ENCODE measurements at places on chromosomes 12 and 14.

DNA sequence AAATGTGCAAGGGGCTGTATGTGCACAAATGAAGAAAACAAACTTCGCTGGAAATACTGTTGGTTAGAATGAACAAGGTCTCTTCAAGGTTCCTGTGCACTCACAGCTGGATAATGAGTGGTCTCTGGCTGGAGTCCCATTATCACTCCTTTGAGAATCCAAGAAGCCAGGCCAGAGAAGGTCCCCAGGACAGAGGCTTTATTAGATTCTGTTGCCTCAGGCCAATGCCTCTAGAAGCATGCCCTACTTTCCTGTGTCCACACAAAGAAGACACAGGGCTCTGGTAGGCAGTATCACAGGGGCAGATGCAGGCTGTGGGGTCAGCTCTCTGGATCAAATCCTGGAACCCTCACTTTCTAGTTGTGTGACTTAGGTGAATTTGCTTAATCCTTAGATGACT lies 384.7 kb downstream of the GRIN2B start:
- no peak for DNase-seq

DNA sequence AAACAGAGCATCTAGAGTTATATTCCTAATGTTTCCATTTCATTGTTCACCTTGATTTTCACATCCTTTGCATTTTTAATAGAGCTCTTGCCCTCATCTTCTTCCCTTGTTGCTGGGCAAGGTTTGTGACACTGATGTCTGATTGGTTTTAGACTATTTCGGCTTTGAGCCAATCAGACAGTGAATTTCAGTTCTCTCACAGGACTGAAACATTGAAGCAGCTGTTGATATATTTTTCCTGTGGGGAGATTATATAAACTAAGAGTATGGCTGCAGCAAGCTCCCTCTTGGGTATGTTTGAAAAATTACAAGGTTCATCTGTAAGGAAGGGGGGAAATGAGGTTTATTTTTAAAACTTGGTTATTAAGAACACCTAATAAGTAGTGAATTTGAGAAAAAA lies 51.2 kb downstream of the ATF7IP start:
- DNase-seq, result no peak

DNA sequence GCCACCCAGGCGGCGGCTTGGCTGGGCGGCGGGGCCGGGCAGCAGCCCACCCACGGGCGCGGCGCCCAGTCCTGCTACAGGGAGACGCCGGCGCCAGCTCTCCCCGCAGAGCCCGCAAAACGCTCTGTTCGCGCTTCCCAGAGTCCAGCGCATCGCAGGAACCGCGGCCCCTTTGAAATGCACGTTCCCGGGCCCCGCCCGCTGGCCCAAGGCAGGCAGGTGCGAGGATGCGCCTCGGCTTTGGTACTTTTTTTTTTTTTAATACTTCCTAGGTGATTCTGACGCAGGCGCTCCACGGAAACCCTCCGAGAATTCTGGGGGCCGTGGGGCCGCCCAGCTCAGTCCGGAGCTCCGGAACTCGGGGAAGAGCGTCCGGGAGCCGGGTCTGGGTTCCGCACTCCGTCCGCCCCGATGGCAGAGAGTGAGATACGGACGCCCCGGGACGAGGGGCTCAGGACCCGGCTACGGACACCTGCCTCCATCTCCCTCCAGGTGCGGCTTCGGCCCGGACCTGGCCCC lies 483 bp downstream of the POC1B start:
- peak; percentile 80 for DNase-seq

DNA sequence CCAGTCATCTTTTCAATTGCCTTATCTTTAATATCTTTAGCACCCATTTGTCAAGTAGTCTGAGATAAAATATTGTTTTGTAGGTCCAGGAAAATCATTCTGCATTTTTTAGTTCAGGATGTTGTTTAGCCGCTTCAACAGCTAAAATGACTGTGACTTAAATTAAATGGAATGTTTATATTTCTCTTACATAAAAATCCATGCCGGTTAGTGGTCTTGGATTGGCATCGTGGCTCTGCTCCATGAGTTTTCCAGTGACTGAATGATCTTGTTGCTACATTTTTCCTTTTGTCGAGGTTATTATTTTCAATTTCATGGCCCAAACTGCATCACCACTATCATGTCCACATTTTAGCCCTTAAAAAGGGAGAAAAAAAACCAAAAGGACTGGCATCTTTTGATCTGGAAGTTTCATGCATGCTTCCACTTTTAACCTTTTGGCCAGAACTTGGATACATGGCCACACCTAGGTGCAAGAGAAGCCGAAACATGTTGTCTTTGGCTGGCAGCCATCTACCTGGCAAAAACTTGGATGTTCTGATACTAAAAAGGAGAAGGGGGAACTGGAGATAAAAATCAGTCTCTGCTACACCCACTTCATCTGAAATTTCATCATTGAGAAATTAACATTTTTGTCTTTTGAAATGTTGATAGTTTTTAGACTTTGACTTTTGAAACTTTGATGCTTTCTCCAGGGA lies 142.4 kb downstream of the OTOGL start:
- no peak for DNase-seq

- DNase-seq, result no peak
Observed at GRCh38 chr14:45698462-45699134, 445.6 kb upstream of the MIS18BP1 start.

- peak; percentile 37 for DNase-seq
Observed at GRCh38 chr12:11621797-11622423, 27.6 kb upstream of the ETV6 start.

GRCh38 chr12:116406529-116406928 lies 129.0 kb upstream of the MED13L start:
- no peak for DNase-seq

Data from Peyer's patch (tissue), 4 donors.